ENCODE measurements at places on chromosomes 5 and 9.

DNA sequence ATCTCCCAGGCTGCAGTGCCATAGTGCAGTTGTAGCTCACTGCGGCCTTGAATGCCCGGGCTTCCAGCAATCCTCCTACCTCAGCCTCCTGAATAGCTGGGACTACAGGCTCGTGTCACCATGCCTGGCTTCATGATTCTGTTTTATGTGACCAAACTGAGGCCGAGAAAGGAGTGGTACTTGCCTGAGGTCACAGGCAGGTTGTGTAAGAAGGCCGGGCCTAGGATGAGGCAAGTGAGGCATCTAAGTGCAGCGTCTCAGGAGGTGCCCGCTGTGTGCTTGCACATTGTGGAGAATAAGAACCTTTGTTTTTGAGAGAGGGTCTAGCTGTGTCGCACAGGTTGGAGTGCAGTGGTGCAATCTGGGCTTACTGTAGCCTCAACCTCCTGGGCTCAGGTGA lies 2.1 kb upstream of the NDST1 start:
- no peak for DNase-seq

- DNase-seq, result no peak
Observed at GRCh38 chr5:126233256-126233655, 190.0 kb upstream of the GRAMD2B start.

GRCh38 chr5:91408710-91409109 lies 25.6 kb upstream of the ARRDC3 start:
- DNase-seq, result no peak

DNA sequence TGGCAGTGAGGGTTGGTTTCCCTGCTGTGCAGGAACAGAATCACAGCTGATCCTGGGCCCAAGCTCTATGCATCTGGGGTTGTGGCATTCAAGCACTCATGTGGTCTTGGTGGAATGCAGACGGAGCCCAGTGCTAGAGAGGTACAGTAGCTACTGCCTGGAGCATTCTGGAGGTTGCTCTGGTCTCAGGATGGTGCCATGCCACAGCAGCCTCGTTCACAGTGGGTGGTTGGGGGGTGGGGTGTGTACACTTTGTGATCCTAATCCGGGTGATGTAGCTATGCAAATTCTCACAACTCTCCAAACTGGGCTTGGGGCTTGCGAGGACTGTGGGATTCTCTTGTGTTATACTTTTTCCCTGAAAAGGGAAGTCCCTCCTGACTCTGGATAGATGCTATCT lies 45.2 kb downstream of the FGD3 start:
- DNase-seq, result no peak

- no peak for DNase-seq
Observed at GRCh38 chr5:18881615-18882014, 1106.4 kb downstream of the CDH18 start.

DNA sequence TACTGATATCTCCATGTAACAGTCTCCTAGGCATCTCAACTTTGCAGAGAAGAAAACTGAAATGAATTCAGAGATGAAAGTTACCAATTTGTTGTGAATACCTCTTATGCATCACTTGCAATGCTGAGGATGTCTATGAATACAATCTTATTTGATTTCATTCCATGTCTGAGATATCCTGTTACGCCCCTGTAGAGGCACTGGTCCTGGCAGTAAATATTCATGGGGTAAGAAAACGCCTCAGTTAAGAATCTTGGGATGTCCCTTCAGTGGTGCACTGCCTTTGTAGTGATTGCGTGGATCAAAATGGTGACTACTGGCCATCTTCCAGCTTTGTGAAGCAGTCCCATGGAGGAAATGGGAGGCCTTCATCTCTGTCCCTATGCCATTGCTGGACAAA lies 229.1 kb upstream of the C9orf72 start:
- no peak for DNase-seq

- DNase-seq, result no peak
Observed at GRCh38 chr5:123107343-123108244, 18.6 kb downstream of the PRDM6 start.

GRCh38 chr9:96612105-96612965 lies 7.3 kb downstream of the CDC14B start:
- DNase-seq, result no peak

DNA sequence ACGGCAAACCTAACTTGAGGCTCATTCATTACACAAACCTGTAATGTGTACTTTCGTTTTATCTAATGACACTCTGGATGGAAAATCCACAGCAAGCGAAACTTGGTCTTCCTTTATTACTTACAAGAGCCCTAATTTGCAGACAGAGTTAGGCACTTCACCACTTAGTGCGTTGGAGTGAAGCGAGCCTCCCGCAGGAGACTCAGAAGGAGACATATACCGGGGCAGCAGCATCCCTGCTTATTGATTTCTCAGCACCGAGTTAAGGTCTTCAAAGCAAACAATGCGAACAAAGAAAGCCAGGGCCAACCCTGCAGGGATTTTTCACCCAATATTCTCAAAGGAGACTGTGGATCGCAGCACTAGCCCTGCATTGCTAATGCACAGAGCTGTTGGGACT lies 28.6 kb downstream of the LSM11 start:
- DNase-seq, result no peak

DNA sequence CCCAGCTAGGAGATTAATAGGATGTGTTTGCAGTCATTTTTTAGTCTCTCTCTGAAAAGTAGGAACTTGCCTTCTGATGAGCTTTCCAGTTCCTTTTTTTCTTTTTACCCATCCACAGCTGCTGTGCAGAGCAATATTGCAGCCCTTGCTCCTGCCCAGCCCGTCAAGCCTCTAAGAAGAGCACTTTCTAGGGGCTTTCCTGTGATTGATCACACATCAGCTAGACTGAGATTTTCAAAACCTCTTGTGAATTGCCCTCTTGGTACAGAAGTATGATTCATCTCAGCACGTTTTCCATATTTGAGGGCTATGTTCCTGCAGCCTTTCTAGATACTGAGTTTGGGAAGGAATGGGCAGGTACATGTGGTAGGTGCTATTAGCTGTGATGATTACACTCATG lies 93.9 kb downstream of the GALNT10 start:
- DNase-seq, result no peak

DNA sequence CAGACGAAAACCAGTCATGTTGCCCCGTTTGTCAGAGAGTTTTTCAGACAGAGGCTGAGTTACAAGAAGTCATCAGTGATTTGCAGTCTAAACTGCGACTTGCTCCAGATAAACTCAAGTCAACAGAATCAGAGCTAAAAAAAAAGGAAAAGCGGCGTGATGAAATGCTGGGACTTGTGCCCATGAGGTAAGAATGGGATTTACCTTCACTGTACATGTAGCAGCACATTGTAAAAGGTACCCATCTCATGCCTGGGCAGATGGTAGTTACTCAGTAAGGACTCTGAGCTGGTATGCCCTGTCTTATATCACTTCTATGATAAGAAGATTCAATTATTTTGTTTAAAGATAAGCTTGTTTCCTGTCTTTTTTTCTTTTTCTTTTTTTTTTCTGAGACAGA lies 38.8 kb downstream of the RAD50 start:
- DNase-seq, result no peak

DNA sequence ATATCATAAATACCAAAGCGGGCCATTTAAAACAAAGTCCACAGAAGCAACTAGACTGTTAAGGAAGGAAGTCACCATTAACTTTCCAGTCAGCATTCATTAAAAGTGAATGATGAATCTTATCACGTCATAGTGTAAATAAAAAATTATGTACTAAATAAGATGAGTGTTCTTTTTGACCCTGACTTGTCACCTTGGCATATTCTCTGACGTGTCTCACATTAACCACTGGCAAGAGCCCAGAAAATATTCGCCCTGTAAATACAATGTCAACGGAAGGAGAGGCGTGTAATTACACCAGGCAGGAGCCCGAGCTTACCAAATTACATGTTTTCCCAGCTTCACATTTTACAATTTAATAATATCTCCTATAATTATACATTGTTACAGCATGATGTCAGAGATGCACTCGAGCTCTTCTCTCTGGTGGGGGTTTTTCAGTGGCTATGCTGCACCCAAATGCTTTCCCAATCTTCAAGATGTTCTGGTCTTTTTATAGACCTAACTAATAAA lies 29.3 kb upstream of the UBE2QL1 start:
- DNase-seq, result no peak

DNA sequence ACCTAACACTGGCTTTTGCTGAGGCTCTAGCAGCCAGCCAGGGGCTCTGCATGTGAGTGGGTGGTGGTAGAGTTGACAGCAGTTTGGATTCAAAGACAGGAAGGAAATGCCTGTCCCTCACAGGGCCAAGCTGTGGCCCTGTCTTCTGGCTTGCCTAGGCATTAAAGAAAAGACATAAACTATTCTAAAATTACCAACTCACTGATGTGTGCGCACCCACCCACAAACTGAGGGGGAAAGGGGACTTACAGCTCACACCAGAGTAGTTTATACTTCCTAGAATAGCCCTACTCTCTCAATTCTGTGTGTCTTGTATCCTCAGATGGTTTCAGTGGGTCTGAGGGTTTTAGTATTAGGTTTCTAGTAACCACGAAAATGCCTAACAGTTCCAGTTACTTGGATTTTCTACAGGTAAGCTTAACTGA lies 18.3 kb upstream of the IL13 start:
- no peak for DNase-seq

- no peak for DNase-seq
Observed at GRCh38 chr9:83956086-83956435, 24.0 kb downstream of the HNRNPK start.

DNA sequence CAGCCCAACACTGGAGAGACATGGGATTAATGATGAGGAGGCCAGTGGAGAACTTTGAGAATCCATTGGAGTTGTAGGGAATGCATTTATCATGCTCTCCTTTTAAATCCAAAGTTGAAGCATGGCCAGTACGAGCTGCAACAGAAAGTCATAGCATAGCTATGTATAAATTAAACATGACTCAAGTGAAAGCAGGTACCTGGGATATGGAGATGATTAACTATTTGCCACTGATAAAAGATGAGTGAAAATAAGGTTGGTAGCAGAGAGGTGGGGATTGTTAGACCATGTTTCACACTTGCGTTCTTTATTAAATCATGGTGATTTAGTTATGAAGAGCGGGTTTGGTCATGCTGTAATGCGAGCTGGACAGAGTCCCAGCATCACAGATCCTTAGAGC lies 189.6 kb downstream of the ARHGEF28 start:
- DNase-seq, result no peak

DNA sequence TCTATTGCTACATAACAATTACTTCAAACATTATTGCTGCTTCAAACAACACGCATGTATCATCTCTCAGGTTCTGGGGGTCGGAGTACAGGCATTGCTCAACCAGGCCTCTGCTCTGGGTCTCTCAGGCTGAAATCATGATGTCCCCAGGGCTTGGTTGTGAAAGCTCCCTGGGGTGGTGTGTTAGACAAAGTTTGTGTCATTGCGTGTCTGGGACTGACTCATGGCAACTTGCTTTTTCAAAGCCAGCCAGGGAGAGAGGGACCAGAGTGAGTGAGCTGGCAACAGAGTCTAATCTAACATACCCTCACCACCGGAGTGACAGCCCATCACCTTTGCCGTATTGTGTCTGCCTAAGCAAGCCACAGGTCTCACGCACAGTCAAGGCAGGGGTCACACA lies 259.2 kb upstream of the NFIL3 start:
- DNase-seq, result no peak

DNA sequence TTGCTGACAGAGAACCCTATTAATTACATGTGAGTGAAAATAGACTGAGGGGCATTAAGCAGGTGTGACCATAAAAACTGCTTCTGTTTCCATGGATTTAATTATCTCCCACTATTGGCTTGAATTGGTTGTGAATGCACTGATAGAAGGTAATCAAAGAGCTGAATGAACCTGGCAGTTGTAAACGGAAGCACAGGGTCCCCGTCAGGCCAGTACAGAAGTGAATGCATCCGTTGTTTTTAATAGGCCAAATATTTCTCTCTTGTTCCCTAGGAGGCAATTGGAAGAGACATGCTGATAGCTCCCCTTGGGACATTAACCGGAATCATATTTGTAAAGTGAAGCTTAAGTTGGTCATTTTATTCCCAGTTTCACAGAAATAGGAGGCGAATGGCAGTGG lies 147.0 kb downstream of the CAVIN4 start:
- no peak for DNase-seq

DNA sequence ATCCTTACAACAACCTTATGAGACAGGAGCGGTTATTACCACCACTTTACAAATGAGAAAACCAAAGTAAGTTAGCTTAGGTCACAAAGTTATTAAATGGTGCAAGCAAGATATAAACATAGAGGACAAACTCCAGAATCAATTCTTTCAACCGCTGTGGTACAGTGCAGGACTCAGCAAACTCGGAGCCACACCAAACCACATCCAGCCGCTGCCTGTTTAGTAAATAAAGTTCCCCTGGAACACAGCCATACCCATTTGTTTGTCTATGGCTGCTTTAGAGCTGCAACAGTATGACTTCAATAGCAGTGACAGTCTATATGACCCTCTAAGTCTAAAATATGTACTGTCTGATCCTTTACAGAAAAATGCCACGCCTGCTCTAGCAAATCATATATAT lies 1567.2 kb upstream of the WWC1 start:
- DNase-seq, result no peak

DNA sequence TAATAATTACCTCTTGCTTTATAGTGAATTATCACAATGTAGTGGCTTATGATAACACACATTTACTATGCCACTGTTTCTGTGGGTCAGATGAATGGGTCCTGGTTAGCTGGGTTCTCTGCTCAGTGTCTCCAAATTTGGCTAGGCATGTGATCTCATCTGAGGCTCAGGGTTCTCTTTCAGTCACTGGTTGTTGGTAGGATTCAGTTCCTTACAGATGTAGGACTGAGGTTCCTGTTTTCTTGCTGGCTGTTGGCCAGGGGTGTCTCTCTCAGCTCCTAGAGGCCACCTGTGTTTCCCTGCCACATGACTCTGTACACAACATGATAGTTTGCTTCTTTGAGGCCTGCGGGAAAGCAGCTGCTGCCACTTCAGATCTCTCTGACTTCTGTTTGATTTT lies 7.1 kb downstream of the NFX1 start:
- no peak for DNase-seq

- no peak for DNase-seq
Observed at GRCh38 chr9:13358128-13358527, 78.6 kb upstream of the MPDZ start.

DNA sequence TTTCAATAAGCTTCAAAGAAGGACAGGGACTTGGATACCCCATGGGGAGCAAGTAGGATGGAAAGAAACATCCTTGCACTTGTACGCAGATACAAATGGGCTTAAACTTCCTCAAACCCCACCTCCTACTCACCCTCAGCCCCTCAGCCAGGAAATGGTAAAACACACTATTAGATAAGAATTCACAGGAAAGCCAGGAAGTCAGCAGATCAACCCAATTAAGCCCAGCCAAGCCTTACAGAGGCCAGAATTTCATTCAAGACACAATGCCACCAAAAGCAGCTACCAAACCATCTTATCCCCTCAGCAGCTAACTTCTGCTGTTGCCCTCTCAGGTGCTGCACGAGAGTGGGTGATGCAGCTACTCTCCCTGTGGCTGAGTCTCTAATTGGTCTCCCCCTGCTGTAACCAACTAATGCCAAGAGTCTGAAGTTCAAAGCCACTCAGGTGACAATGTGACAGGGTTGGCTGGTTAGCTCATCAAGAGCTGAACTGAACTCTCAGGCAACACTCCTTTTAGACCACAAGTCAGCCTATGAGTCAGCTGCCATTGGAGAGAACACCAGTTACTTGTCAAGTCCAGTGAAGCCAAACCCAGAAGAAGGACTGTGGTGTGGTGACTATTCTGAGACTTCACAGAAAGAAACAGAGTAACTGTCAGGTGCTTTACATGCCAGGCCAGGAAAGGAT lies 201.9 kb downstream of the ZNF608 start:
- DNase-seq, result no peak

All from stimulated activated CD8-positive, alpha-beta memory T cell treated with anti-CD3 and anti-CD28 coated beads, Interleukin-7, amount 100 ng/mL, for 24 hours (primary cell).